ENCODE measurements at places on chromosomes 3 and 15.

- DNase-seq, result no peak
These were observed 101.2 kb upstream of the MEX3B start for GRCh38 chr15:82146990-82147461.

DNA sequence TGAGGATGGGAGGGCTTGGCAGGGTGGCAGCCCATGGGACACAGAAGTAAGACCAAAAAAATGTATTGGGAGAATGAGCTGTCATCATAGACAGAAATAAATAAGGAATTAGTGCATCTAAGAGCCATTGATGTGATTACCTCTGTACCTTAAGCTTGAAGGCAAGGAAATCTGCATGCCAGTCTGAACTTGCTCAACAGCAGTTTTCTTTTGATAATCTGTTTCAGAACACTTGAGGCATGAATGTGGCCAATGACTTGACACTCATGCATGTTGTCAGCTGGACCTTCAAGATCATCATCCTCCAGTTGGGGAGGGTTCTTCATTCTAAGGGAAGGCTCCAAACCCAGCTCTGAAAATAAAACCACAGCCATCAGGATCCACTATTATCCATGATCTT, 148.5 kb downstream of the DCLK3 start:
- no peak for DNase-seq

DNA sequence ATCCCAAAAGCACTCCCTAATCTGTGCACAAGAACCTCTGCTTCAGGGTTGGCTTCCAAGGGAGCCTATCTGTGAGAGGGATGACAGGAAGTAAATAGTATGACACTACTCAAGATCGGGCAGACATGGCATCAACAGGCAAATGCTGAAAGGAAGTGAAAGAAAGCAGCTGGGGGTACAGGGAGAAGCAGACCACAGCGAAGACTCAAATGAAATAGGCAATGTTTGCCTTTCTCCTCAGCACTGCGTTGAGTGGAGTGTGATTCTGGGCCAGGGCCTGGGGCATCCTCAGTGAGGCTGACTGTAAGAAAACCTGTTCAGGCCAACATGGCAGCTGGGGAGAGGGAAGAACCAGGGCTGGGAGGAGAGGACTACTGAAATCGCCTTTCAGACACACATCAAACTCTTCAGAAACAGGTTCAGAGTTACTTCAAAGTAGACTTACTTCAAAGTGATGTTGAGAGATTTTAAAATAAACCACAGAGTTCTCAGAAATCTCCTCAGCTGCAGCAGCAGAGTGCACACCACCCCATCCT, 96.6 kb downstream of the SLC9A9 start:
- DNase-seq, result no peak

DNA sequence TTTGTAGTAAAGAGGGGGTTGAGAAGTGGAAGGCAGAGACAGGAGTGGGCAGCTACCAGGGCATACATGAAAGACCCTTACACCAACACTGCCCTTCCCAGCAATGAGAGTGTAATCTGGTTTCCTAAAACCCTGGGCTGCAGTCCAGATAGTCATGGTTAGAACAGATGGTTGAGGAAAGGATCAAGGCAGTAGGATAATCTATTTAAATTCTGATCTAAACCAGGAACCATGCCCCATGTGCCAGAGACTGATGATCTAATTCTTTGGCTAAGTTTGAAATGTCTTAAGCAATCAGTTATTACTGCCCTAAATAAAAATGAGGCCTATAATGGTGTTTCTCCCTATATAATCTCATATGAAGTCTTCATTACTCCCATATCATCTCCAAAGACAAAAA, 59.6 kb downstream of the PRTG start:
- DNase-seq, result no peak

GRCh38 chr3:181316482-181316881, 326.9 kb upstream of the DNAJC19 start:
- peak; percentile 56 for DNase-seq

- DNase-seq, result no peak
These were observed 151.9 kb upstream of the CMC1 start for GRCh38 chr3:28089527-28089897.

Measured in NCI-H1417 (cell line).